ENCODE measurements at places on chromosomes 11 and 22.

GRCh38 chr11:71948314-71949027, 19.6 kb downstream of the RNF121 start:
- DNase-seq = no peak

DNA sequence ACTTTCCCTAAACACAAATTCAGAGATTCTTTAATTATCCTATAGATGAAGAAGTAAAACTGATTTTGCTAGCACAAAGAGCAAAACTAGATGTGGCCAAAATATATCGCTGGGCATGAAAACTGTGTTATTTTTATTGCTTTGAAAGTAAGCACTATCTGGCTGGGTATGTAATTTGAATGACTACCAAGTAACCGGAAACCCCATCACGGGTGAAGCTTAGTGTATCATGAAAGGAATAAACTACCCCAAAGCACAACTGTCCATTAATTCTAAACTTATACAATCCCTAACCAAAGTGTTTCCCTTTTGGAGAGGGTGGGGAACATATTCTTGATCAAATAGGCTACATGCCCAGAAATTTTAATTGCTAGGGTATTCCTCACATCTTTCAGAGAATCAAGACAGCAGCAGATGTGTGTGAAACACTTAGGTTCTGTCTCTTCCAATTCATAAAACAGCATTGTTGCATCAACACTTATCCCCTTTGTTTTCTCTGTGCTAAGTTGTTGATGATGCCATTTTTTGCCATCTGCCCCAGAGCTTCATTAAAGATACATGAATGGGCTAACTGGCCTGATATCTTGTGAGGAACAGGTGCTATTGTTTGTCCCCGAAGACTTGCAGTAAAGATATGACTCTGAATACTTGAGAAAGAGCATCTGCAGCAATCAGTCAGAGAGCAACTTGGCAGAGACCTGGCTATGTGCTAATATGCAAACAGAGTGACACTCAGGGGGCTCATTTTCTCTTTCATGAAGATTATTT, 238.2 kb downstream of the SOX6 start:
- DNase-seq = no peak

DNA sequence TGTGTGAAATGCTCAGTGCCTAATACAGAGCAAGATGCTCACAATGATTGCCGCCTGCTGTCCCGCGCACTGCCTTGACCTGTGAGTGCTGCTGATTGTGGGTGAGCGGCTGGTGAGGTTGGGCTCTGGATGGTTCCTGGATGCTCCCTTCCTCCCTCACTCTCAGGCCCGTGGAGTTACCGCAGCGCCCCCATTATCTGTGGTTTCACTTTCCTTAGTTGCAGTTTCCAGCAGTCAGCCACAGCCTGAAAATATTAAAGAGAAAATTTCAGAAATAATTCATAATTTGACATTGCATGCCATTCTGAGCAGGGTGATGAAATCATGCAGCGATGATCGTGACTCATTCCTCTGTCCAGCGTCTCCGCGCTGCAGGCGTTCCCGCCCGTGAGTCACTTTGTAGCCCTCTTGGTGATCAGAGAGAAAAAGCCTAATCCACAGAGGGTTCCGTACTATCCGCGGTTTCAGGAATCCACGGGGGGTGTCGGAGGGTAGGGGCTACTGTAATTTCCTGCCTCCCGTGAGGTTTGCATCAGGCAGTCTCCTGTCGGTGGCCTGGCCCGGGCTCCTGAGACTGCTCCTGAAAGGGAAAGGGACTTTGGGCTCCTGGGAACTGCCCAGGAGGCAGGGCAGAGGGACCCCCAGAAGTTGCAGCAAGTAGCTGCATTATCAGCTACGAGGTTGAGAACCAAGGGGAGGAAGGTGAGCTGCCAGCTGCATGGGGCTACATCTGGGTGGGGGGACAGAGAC, 10.6 kb downstream of the RPL3 start:
- DNase-seq = no peak

GRCh38 chr11:80944758-80945157, 1503.9 kb upstream of the TENM4 start:
- DNase-seq = no peak

- DNase-seq = no peak
Measured at GRCh38 chr22:19056951-19057401, 65.2 kb downstream of the DGCR2 start.

- DNase-seq = no peak
Measured at GRCh38 chr11:7422544-7423331, 62.6 kb upstream of the OLFML1 start.

- DNase-seq = no peak
Measured at GRCh38 chr11:61126256-61126655, 24.0 kb downstream of the CD5 start.

DNA sequence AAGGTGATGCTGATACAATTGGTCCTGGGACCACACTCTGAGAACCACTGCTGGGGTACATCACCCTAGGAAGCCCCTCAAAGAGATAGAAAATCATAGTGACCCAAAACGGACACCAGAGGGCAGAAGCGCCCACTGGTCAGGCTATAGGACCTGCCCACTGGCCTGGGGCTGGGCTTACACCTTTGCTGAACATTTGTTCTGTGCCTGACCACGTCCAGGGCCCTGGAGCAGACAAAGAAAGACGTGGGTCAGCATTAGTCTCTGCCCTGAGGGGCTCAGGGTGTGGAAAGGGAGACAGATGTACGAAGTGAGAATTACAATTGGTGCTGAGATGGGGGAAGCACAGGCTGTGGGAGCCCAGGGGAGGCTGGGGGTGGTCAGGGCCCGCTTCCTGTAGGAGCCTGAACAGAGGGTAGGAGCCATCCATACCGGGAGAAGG, 14.4 kb upstream of the SERPINH1 start:
- DNase-seq = no peak

- DNase-seq = no peak
Measured at GRCh38 chr11:70105755-70106571, 27.8 kb downstream of the ANO1 start.

- no peak for DNase-seq
Measured at GRCh38 chr11:112498701-112499100, 238.0 kb upstream of the PLET1 start.

DNA sequence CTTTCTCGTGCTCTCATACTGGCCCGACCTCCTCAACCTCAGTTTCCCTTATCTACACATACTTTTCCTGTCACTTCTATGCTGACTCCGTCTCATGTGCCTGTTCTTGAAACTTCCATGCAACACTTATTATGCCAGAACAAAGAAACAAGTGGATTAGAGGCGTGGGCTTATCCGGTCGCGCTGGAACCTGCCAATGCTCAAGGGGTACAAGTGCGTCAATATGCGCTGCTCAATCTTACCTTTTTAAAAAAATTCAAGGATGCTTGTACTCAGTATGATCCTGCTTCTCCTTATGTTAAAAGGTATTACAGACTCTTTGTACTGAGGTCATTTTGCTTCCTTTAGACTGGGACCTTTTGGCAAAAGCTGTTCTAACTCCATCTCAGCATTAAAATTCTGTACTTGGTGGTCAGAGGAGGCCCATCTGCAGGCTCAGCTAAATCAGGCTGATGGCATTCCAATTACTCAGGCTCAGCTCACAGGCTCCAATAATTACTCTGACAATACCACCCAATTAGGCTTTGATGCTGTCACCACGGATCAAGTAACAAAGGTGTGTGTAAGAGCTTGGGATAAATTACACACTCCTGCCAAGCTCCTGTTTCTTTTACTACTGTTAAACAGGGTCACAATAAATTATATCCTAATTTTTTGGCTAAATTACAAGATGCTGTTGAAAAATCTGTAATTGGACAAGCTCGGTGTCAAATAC, 26.3 kb upstream of the ALDH3B2 start:
- no peak for DNase-seq

- DNase-seq = no peak
Measured at GRCh38 chr22:46044621-46045458, 67.9 kb upstream of the WNT7B start.

- no peak for DNase-seq
Measured at GRCh38 chr11:45527898-45528297, 137.5 kb downstream of the CHST1 start.

GRCh38 chr22:26783885-26784284, 126.5 kb downstream of the MIAT start:
- no peak for DNase-seq

DNA sequence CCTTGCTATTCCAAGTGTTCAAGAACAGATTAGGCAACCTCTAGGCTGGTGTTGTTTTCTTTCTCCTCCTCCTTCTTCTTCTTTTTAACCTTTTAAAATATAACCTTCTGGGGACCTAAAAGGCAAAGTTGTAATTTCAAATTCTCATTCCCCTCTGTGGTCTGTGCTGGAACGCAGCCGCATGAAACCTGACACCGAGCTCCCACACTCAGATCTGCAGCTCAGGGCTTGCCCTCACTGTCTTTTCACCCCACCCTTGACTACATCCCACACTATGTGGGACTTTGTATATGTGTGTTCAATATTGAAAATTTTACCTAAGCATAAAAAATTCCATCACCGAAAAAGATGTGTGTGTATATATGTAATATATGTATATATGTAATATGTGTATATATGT, 62.0 kb upstream of the ARHGAP42 start:
- no peak for DNase-seq

GRCh38 chr11:19735909-19736498, 23.4 kb downstream of the NAV2 start:
- DNase-seq = no peak

GRCh38 chr22:30453731-30454510, 17.9 kb downstream of the SEC14L3 start:
- DNase-seq = no peak

DNA sequence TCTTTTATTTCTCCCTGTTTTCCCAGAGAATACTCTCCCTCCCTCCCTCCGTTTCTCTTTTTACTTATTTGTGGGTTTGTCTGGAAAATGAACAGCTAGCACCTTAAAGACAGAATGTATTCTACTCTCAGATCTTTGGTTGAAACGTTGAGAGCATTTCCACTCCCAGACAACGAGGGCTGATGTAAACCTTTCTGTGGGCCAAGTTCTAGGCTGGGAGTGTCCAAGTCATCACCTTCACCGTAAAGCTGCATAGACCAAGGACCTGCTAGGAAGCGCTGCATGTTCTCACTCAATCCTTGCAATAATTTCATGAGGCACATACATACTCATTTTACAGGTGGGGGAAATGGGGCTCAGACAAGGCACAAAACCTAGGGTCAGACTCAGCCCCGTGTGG, 32.4 kb downstream of the MYH9 start:
- DNase-seq = no peak

DNA sequence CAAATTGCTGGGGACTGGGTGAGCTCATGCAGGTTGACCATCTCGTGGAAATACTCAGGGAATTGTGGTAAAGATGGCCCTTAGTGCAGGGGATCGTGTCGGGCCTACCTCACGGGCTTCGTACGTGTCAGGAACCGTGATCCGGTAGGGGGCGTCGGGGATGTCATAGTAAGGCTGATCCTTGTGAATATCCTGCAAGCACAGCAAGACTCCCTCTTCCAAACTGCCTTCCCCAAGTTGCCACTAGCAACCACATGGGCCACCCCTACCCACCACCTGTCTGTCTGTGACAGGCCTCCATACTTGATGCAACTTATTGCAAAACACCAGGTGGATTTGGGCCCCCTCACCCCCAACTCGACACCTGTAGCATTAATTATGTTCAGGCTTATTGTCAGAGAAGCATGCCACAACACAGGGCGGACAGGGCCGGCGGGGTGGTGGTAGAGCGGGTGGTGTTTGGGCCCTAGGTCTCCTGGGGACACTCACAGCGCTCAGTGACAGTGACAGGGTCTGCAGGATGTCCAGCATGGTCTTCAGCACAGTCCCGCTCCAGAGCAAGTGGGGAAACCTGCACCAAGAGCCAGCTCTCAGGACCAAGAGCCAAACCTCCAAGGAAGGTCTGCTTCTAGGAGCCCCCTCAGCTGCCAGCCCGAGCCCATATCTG, 22.6 kb upstream of the SERPIND1 start:
- no peak for DNase-seq

DNA sequence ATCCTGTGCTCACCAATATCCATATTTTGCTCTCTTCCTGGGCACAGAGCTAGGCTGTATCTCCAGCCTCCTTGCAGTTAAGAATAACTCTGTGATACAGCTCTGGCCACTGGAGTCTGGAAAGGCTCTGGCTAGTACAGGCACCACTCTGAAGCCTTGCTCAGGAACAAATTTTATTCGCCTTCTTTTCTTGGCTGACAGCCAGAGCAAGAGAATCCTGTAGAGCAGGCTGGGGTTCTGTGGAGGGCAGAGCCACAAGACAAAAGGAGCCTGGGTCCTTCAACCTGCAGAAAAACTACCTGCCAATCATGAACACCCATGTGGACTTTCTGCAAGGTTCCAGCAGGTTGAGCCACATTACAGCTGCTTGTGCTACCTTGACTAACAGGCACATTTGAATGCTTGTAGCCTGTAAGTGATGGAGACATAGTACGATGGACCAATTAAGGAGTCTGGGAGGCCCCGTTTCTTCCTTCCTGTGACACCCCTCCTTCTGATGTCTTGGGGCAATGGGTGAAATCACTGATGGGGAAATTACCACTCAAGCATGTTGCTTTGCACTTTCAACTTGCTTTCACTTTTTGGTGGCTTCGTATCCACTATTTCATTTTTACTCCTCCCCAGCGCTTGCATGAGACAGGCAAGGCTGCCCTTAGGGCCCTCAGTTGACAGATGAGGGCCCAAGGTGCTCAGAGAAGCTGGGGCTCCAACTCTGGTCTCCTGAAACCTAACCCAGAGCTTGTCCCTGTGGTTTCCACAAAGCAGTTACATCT, 267.2 kb upstream of the SYN3 start:
- DNase-seq = no peak

GRCh38 chr11:98155696-98156095, 865.1 kb upstream of the CNTN5 start:
- no peak for DNase-seq

DNA sequence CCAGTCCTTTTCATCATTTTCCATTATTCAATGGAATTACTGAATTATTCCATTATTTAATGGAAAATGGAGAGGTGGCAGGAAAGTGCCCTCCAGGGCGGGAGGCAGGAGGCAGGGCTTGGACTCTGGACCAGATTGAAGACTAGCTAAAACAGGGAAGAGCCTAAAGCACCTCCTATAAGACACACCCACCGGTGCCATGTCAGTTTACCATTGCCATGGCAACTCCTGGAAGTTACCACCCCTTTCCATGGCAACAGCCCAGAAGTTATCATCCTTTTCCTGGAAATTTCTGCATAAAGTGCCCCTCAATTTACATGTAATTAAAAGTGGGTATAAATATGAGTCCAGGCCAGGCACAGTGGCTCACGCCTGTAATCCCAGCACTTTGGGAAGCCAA, 443.7 kb downstream of the TBC1D22A start:
- no peak for DNase-seq

All from stimulated activated CD8-positive, alpha-beta memory T cell treated with anti-CD3 and anti-CD28 coated beads, Interleukin-7, amount 100 ng/mL, for 1 hour (primary cell).